ENCODE measurements at places on chromosomes 3 and 15. TPM values are rescaled to one million over a fixed set of nuclear protein-coding genes. Genes with fewer than 3 reads are reported as not detected.

The ZNF106 gene
- total RNA-seq, result 58.9 TPM

The DISP2 gene
- 0.63 TPM for total RNA-seq

GRCh38 chr3:31546162-31546561 lies 13.4 kb downstream of the STT3B start:
- DNase-seq, result no peak

The KBTBD13 gene
- not detected for total RNA-seq
